ENCODE measurements at places on chromosomes 3 and 15.

GRCh38 chr3:32591186-32591585 is 20.5 kb upstream of the DYNC1LI1 start:
- ATAC-seq = no peak

GRCh38 chr15:40782609-40783227 is 12.9 kb downstream of the C15orf62 start:
- ATAC-seq = peak; percentile 97

- ATAC-seq = no peak
These were observed 437.3 kb downstream of the NSUN3 start for GRCh38 chr3:94500146-94500545.

- ATAC-seq = no peak
These were observed 14.3 kb downstream of the SLC28A1 start for GRCh38 chr15:84898761-84899160.

DNA sequence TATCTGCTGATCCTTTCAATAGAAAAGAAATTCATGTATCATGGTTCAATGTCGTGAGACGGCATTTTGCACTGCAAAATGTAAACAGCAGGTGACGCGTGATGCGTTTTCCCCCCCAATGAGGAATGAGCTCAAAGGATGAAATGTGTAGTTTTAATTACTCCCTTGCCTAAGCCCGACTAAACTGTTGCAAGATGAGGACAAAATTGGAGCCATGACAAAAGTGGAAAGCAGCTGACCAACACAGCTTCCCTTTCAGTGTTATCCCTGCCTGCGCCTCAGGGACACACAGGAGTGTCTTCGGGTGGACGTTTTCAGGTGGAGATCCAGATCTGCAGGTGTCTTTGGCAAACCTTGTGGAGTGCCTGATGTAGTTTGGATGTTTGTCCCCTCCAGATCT is 92.0 kb downstream of the GABRG3 start:
- ATAC-seq = no peak

- ATAC-seq = no peak
These were observed 20.2 kb upstream of the TNFSF10 start for GRCh38 chr3:172543419-172543818.

DNA sequence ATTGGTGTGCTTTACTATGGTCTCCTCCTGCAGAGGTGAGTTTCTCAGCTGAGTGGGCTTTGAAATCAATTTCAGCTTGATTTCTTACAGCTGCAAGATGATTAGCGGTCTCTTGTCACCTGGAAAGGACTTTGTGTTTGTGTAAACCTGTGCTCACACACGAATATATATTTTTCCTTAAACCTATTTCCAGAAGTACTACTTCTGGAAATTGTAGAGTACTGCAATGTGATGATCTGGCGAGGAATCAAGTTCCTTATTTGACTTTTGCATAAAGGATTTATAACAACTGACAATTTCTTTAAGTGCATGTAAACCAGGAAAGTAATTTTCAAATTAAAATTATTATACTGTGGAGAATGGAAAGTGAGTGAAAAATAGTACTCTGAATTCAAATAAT is 2.1 kb downstream of the MCTP2 start:
- no peak for ATAC-seq

DNA sequence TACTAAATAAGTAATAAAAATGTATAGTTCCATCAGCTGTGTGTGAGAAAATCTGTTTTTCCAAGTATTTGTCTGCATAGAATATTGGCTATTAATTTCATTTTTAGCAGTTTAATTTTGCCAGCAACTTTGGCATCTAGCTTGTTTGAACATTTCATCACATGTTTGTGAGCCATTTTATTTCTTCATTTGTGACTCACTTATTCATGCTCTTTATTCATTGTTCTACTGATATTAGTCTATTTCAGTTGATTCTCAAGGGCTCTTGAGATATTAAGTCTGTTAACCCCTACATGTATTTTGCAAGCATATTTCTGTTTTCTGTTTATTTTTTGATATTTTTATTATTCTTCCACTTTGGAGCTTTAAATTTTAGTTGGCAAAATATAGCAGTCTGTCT is 74.0 kb upstream of the PHLDB2 start:
- no peak for ATAC-seq

DNA sequence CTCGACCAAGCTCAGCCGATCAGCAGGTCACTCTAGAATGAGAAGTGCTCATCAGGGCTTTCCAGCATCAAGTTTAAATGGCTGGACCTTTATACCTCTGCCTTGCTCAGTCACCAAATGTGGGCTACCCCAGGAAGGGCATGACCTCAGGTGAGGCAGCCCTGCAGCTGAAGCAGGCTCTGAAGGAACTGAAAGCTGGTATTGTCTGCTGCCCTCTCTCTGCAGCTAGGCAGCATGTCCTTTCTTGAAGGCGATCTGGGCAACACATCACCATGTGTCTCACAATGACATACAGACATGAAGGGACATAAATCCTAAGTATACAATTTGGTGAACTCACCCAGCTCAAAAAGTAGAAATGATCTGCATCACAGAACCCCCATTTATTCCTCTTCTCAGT is 38.7 kb upstream of the ARID3B start:
- ATAC-seq = no peak

DNA sequence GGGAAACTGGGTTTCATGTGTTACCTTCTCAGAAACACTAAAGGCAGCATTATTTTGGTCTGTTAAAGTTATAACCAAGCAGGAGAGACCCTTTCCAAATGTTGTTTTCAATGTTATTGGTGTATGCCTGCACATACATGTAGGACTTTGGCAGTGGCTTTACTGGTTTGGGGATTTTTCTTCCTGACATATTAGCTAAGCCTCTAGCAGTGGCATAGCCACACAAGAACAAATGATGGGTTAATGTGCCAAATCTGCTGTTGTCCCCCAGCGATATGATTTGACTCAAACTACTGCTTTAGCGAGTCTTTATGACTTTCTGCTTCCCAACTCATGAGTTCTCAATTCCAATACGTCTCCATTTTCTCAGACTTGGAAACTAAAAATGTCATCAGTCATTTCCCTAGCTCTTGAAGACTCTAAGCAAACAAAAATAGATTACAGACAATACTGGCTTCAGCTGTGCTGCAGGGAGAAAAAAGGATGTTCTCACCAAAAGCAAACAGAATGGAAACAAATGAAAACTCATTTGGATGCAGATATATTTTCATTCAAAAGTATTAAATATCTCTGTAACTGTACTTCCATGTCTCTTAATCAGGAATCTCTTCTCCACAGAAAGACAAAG is 29.6 kb downstream of the TPM1 start:
- ATAC-seq = no peak
